ENCODE measurements at places on chromosomes 5 and 9.

DNA sequence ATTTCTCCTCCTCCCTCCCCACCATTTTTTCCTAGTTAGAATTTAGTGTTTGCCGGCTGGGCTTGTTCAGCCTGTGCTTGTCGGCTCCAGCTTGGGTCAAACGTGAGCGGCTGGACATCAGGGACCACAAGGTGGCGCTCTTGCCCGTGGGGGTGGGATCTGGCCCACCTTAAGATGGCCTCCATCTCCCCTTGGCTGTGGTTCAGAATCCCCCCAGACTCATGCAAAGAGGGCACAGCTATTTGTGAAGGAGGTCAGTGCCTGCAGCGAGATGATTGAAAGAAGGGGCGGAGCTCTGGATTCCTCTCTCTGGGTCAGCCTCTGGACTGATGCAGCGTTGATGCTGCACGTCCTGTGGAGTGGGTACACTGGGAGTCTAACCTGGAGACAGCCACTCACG lies 283.3 kb upstream of the TUT7 start:
- DNase-seq, result peak; percentile 6

DNA sequence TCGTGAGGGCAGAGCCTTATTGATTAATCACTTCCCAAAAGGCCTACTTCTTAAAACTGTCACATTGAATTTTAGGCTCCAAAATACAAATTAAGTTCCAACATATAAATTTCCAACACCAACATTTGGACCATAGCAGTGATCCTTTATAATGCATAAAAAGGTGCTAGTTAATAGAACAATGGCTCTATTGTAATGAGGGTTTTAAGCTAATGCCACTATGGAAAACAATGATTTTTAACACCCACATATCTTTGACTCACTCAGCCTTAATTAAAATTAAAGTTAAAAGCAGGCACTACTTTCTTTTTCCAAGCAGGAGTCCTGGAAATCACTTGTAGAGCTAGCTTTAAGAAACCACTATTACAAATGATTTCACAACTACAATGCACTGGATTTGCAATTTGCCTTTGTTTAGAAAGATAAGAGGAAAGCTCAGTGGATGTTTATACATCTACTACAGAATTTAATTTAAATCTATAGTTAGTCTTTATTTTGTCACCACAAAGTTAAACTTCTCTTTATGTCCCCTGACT lies 41.8 kb downstream of the DPYSL3 start:
- DNase-seq, result no peak

DNA sequence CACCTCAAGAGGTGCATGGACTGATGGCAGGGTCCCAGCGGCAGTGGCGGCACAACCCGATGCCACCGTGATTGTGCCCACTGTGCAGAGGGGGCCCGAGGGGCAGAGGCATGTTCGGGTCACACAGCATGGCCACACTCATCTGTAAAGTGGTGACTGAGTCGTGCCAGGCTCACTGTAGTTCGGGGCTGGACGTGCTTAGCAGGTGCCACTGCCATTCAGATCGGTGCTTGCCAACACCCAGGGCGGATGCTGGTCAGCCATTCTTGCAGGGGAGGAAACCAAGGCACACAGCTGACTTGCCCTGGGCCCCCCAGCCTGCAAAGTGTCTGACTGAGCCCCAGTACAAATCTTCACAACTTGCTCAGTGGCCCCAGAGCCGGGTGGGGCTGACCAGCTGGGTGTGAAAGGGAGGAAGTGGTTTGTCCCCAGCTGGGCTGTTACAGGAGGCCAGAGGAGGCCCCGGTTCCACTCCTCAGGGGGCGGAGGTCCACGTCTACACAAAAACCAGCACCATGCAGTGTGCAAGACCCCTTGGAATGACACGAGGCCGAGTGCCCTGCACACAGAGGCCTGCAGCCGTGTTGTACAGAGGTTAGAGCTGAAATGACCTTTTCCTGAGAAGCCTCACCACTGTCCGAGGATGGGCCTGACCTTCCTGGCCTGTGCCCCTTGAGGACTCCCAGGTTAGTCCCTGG lies 17.9 kb downstream of the FGD3 start:
- DNase-seq, result no peak

GRCh38 chr5:177096162-177097015 lies 9.7 kb downstream of the FGFR4 start:
- DNase-seq, result no peak

Data from stimulated activated CD8-positive, alpha-beta memory T cell treated with anti-CD3 and anti-CD28 coated beads, Interleukin-4, amount 100 ng/mL, for 24 hours (primary cell).